ENCODE measurements at places on chromosomes 12 and 14. TPM values are rescaled to one million over a fixed set of nuclear protein-coding genes. Genes with fewer than 3 reads are reported as not detected.

The C12orf50 gene
- total RNA-seq, result 0.11 TPM

The CCT2 gene
- 252 TPM for total RNA-seq

The TROAP gene
- total RNA-seq, result 107 TPM

The AKAP3 gene
- total RNA-seq, result 2.6 TPM

The SNRPF gene
- total RNA-seq, result 40.9 TPM

The ADGRD1 gene
- total RNA-seq, result not detected

The PLD4 gene
- total RNA-seq, result not detected

GRCh38 chr12:20629414-20630156 is 65.5 kb upstream of the SLCO1C1 start:
- DNase-seq, result no peak

GRCh38 chr12:75452675-75453330 is 27.8 kb upstream of the GLIPR1 start:
- no peak for DNase-seq

- no peak for DNase-seq
Measured at GRCh38 chr12:112506513-112507166, 87.9 kb downstream of the PTPN11 start.

- DNase-seq, result no peak
Measured at GRCh38 chr14:34257505-34257904, 204.5 kb downstream of the SPTSSA start.

GRCh38 chr12:110370732-110371231 is 32.7 kb downstream of the ANAPC7 start:
- DNase-seq, result no peak

GRCh38 chr14:57122129-57122528 is 146.6 kb downstream of the EXOC5 start:
- DNase-seq, result no peak

DNA sequence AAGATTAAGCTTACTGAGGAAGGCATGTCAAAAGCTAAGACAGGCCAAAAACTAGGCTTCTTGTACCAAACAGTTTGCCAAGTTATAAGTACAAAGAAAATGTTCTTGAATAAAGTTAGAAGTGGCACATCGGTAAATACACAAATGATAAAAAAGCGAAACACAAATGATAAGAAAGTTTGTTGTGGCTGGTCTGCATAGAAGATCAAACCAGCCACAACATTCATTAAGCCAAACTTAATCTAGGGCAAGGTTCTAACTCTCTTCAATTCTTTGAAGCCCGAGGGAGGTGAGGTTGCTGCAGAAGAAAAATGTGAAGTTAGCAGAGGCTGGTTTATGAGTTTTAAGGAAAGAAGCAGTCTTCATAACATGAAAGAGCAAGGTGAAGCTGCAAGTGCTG is 1119.6 kb upstream of the FLRT2 start:
- no peak for DNase-seq

DNA sequence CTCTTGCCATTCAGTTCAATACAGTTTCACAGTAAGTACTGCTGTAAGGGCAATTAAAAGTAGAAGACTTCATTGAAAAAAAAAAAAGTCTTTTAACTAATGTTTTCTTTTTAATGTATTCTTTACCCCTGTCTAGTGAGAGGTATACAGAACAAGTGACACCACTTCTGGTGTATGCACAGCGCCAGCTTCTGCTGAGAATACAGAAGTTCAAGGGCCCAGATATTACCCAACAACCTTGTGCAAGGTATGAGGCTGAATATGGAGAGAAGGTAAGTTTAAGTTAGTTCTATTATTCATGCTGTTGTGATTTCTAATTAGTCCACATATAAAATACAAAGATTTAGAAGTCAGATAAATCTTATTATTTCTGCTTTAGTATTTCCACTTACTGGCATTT is 168.7 kb downstream of the CFAP54 start:
- no peak for DNase-seq

DNA sequence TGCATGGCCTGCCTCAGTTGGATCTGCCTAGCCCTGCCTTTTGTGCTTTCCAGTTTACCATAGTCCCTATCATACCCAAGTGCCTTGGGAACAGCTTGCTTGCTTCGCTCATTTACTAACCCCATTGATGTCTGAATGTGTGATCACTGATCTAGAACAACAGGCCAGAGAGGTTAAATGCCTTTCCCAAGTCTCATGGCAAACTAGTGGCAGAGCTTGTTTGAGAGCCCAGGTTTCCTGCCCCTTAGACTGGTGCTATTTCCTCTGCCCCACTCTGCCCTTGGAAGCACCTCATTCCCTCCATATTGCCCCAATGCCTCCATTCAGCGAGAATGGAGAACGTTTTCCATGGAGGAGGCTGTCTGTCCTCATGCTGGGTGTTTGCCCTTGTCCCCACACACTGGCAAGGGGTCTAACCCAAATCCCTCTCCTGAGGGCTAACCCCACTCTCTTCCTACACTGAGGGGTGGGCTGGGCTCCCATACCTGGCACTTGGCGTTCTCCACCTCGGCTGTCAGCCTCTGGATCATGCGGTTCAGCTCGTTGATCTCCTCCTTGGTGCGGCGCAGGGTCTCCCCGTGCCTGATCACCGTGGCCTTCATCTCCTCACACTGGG is 19.8 kb downstream of the KRT7 start:
- no peak for DNase-seq

DNA sequence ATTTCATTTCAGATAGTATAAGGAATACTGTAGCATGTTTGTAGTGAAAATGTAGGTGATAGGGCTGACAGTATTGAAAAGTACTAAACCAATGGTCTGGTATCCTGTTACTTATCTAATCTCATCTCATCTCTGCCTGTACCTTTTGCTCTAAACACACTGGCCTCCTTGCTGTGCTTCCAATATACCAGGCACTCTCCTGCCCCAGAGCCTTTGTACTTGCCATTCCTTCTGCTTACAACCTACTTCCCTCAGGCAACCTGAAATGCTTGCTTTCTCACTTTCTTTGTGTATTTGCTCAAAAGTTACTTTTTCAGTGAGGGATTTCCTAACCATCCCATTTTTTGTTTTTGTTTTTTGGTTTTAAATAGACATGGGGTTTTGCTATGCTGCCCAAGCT is 101.9 kb downstream of the PAPLN start:
- no peak for DNase-seq

GRCh38 chr14:31326111-31326510 is 94.2 kb downstream of the HEATR5A start:
- DNase-seq, result peak; percentile 23

DNA sequence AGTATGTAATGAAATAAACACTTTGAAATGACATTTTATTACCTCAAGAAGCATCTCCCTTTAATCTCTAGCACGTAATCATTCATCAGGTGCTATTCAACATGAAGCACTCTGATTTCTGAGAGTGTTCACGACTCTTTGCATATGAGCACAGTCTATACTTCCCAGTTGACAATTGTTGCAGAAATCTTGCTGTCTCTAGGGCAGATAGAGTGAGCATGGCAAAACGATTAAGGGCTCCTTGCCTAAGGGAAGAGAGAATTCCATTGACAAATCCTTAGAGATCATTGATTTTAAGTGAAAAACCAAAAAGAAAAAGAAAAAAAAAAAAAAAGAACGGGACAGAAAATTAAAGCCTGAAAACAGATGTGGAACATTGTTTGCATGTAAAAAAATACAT is 107.6 kb downstream of the C12orf50 start:
- DNase-seq, result no peak

DNA sequence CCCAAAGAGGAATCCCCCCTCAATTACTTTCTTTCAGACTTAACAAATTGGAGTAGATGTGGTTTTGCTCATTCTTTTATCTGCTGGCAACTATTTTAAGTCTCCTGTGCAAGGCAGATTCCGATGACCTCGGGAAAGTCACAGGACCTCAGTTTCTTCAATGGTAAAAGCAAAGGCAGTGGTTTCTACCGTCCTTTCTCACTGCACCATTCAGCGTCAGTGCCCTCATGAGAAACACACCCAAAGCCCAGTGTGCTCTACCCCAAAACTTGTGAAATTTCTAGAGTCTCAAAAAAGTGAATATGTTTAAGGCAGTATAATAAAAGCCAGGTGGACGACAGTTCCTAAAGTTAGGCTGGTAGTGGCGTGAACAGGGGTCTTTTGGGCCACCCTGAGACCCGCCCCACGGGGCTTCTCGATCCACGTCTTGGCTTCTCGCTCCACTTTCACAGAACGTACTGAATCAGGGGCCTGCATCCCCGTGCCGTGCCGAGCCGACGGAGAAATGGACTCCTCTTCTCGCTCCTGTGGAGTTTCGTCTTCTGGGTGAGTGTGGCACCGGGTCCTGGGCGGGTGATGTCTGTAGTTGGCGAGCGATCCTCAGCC is 1.3 kb upstream of the ARHGAP5 start:
- DNase-seq, result peak; percentile 30

DNA sequence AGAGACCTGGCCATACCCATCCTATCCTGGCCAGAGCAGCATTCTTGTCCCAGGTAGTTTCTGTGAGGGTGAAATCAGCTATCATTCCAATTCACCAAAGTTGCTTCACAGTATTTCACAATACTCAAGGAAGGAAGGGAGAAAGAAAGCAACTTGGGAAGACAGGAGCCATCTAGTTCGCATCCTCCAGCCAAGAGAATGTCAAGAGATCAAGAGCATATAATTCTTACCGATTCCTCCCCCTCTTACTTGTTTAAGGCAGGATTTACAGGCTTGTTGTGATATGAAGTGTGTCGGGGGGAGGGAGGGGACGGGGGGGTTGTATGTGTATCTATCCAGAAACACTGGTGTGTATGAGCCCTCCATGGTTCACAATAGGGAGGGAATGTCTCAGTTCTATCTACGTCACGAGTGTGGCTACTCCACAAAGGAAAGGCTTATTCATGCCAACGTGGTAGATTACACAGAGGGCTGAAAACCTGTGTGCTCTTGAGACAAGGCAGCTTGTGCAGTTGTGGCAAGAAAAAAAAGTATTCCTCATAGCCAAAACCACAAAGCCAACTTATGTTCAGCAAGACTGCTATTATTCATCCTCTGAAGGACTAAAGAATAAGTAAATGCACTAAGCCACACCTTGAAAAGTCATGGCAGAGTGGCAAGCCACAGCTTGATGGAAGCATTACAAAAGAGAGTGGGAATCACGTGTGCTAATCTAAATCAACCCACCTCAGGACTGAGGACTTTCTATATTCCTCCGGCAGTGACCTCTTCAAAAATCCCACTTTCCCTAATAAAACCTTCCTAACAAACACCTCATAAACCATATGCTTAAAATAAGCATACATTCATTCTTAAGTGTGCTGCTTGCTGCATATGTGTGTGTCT is 35.0 kb downstream of the CORO1C start:
- DNase-seq, result peak; percentile 35

DNA sequence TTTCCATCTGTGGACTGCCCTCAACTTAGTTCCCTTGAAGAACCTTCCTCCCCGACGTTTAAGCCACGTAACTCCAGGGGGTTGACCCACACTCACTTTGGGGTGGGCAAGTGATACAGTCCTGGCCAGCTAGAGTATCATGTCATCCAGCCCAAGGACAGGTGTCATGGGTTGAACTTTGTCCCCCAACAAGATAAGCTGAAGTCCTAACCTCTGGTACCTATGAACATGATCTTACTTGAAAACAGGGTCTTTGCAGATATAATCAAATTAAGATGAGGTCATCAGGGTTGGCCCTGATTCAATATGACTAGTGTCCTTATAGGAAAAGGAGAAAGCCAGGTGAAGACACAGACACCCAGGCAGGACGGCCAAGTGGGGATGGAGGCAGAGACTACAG is 68.6 kb downstream of the ITPK1 start:
- no peak for DNase-seq

GRCh38 chr14:61203081-61203753 is 77.9 kb downstream of the TMEM30B start:
- DNase-seq, result no peak

DNA sequence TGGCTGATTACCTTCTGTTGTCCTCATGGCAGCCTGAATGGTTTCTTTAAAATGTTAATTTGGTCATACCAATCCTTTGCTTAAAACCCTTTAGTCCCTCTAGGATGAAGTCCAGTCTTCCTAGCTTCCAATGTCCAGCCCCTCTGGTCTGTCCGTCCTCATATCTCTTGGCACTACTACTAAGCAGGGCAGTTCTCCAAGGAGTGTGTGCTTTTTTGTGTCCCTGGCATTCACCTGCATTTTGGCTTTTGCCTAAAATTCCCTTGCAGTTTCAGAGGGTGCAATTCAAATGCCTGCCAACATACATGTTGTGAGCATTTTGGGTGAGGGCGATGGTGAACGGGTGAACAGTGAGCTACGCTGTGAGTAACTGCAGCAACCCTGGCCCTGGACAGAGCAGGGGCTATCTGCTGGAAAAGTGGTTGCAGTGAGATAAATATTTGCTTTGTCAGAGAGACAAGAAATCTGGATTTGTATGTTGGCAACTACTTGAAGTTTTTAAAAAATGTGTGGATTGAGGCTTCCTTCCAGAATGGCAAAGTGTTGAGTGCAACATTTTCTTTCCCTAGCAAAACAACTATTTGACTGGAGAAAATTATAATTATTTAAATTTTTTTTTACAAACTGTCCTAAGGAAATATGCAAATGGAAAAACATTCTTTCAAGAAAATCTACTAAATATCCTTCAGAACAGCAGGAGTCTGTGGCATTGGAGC is 14.6 kb downstream of the GALNT8 start:
- no peak for DNase-seq

GRCh38 chr14:21385188-21385904 is 1.5 kb upstream of the SUPT16H start:
- DNase-seq, result no peak

DNA sequence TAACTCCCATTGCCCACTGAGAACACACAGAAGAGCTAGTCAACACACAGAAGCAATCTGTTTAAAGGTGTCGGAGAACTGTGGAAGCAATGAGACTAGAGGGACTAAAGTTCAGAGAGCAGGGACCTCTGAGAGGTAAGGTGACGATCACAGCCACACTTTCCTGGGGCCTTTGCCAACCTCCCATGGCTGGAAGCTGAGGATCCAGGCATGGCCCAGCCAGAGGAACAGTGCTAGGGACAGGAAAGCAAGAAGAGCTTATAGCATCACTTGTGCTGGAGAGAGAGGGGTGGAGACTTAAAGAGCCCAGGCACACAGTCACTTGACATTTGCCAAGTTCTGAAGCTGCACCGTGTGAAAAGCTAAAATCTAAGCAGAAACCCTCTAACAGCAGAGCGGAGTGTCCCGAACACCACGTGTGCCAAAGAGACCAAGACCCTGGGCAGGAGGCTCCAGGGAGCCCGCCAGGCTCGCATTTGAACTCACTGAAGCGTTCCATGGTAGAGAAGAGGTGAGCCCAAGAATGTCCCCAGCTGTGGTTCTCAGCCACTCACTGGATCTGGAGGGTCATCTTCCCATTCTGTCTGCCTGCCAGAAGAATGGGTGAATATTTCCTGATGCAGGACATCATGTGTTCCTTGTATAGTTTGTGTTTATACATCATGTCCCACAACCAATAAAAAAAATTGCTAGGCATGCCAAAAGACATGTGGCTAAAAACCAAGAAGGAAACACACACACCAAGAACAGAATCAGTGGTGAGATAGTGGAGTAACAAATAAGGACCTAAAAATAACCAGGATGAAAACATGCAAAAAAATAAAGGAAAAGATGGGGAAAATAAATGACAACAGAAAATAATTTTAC is 174.0 kb upstream of the C14orf180 start:
- no peak for DNase-seq

DNA sequence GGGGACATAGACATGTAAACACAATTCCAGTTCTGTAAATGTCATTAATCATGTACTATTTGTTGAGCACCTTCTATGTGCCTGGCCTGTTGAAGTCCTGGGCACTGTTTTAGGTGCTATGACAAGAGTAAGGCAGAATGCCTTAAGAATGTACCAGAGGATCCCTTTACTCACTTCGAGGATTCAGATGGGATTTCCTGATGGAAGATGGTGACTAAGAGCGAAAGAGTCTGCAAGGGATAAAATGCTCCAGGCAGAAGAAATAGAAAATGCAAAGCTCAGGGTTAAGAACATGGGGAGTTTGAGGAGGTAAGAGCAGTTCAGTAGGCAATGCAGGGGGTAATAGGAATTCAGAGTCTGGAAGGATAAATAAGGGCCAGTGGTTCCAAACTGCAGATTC is 671.3 kb upstream of the TBX3 start:
- DNase-seq, result no peak
